ENCODE measurements at places on chromosomes 6 and 20.

- DNase-seq: no peak
These were observed 2.0 kb downstream of the KCNK16 start for GRCh38 chr6:39320363-39320984.

- DNase-seq: no peak
These were observed 5.0 kb downstream of the RFPL4B start for GRCh38 chr6:112352101-112352500.

- DNase-seq: no peak
These were observed 1.2 kb upstream of the PNPLA1 start for GRCh38 chr6:36268478-36269275.

DNA sequence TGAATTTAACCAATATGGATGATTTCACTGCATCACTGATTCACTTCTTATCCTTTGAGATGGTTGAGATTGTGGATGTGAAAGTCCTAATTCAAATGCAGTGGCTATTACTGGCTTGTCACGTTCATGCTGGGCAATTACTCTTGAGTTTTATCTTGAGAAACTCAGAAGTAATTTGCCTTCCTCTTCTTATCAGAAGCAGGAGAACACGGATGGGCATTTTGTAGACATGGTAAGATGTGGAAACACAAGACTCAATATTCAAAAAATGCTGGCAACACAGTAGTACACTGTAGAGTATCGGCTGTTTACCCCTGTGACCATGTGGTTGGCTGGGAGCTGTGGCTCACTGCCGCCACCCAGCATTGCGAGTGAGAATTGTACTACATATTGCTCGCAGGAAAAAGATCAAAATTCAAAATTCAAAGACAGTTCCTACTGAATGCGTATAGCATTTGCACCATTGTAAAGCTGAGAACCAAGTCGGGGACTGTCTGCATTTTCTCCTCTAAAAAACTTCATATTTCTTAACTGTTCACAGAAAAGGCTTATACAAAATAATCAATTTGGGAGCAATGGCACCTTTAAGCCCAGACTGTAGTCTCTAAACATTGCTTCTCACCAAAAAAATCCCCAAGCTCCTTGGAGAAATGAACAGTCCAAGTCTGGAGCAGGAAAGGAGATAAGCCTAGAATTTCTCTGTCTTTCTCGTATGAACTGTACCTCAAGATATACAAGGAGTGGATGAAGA, 61.9 kb upstream of the ELOVL5 start:
- DNase-seq: peak; percentile 36

- DNase-seq: no peak
These were observed 1309.0 kb downstream of the EPHA7 start for GRCh38 chr6:92110403-92110802.

DNA sequence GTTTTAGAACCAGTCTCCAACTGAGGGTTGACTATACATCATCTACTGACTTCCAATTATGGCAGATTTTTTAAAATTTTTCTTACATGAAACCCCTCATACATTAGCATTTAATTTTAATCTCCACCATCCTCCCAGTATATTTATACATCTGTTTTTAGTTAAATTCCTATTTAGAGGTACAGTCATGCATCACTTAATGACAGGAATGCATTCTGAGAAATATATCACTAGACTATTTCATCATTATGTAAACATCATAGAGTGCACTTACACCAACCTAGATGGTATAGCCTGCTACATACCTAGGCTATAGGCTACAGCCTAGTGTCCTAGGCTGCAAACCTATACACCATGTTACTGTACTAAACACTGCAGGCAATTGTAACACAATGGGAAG, 316.7 kb upstream of the MARCKS start:
- DNase-seq: no peak

- no peak for DNase-seq
These were observed 13.6 kb upstream of the KCNB1 start for GRCh38 chr20:49496043-49496442.

GRCh38 chr6:68639211-68639610, 4.1 kb downstream of the ADGRB3 start:
- no peak for DNase-seq

GRCh38 chr6:34514593-34515472, 41.3 kb downstream of the SPDEF start:
- no peak for DNase-seq

DNA sequence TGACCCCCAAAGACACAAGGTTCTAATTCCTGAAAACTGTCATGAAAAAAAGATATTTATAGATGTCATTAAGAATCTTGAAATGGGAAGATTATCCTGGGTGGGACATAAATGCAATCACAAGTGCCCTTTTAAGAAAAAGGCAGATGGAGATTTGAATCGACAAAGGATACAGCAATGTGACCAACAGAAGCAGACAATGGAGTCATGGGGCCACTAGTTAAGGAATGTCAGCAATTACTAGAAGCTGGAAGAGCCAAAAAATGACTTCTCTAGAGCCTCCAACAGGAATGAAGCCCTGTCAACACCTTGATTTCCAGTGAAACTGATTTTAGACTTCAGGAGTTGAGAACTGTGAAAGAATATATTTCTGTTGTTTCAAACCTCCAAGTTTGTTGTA, 448.5 kb downstream of the MEI4 start:
- DNase-seq: no peak

DNA sequence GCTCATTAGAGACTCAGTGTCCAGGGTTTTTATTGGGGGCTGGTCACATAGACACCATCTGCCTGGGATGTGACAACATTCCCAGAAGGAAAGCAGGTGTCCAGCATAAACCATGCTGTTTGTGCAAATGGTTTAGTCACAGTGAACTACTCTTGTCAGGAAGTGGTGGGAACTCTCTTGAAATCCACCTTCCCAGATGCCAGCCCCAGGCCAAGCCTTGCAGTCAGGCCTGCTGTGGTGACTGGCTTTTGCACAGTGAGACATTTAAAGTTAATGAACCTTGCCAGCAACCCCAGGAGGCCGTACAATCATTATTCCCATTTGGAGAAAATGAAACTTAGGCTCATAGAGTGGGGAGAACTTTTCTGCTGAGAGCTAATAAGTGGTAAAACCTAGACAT, 242.5 kb upstream of the KCNG1 start:
- no peak for DNase-seq

GRCh38 chr6:38057994-38058393, 238.5 kb downstream of the ZFAND3 start:
- DNase-seq: peak; percentile 34

DNA sequence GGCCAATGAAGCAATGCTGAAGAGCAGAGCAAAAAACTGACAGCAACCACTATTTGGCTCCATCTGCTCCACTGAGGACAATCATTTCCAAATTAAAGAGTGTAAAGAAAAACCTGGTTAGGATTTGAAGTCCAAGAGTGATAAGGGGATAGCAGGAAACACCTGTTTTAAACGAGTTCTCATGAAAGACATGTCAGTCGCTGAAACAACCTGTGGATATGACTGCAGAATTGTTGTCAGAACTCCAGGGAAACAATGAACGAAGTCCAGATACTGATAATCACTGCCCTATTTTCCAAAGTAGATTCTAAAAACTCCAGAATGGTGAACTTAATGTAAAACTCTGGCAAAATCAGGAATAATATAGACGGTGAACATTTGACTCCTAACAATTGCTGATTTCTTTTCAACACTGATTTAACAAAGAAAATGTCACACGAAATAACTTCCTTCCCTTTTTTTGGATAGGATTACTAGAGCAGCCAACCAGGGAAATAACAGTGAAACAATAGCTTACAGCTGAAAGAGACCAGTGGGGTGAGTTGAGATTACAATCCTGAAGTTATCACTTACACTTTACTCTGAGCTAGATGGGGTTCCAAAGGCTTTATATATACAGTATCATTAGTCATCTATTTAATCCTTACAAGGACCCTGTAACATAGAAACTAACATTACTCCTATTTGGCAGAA, 83.7 kb downstream of the ELOVL5 start:
- DNase-seq: no peak

- DNase-seq: no peak
These were observed 28.4 kb downstream of the CHMP4B start for GRCh38 chr20:33839591-33839990.

DNA sequence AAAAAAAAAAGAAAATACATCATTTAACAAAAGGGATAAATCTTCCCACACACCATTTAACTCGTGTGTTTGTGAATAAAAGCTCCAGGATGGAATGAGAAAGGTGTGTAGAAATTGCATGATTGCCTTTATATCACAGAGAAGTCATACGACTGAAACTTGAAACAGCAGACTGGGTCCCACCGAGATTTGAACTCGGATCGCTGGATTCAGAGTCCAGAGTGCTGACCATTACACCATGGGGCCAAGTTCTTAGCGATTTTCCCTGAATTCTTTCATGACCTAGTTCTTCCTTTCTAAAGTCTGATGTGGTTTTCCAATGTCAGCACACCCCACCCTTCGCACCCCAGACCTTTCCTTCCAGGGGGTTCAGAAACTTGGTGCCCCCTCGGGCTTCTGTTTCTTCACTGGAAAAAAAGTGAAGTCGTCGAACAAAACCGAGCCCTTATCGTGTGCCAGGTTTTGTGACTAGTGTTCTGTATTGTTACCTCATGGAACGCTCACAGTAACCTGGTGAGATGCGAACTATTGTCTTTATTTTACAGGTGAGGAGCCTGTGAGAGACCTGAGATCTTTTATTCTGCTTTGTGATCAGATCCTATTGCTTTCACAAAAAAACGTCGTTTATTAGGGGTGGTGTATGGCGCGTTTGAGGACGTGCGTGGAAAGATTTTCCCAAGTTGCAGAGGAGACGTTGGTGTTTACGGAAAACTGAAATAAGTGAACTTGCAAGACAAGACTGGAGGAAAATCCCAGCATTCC, 120.8 kb downstream of the OR2B2 start:
- DNase-seq: no peak

DNA sequence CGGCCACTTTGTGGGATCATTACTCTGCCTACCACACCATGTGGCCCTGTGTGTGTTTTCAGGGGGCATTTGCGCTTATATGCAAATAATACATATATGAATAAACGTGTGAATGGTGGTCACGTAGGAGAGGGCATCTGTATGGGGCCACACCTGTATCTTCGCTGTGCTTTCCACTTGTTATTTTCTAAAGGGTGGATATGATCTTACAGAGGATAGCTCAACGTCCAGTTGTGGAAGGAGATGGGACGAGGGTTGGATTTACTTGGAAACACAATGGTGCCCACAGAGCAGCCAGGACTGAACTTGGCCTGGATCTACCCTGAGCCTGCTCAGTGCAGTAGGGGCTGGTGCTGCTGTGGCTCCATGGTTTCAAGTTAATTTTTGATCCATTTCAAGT, 93.3 kb downstream of the YTHDF1 start:
- no peak for DNase-seq

GRCh38 chr20:3996399-3996798, 19.0 kb downstream of the RNF24 start:
- DNase-seq: no peak

DNA sequence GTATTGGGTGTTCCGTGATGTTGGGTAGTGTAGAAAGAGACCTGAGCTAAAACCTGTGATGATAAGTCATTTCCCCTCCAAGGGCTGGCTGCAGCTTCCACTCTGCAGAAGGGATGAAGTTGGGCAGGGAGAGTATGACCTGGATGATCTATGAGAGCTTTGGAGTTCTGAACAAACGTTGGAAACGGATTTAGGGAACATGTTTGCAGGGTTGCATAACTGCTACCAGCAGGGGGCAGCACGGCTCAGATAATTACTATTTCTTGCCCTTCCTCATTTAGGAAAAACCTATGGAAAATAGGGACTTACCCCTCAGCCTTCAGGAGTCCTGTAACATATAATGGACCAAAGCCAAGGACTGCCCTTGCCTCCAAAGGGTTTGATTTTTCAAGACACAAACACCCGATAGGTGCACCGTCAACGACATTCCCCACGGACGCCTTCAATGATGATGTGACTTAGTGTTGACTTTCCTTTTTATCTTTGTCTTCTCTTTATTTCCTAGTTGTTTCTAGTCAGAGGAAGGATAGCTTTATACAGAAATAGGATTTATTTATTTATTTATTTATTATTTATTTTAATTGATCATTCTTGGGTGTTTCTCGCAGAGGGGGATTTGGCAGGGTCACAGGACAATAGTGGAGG, 164.9 kb upstream of the SASH1 start:
- DNase-seq: no peak

- DNase-seq: no peak
These were observed 11.9 kb upstream of the ME1 start for GRCh38 chr6:83442752-83443151.

GRCh38 chr6:151176911-151177770, 62.6 kb upstream of the AKAP12 start:
- no peak for DNase-seq

All from stimulated activated CD4-positive, alpha-beta T cell treated with anti-CD3 and anti-CD28 coated beads, Interleukin-4, amount 100 ng/mL, for 4 hours (primary cell).